ENCODE measurements at places on chromosomes 6 and 20. TPM values are rescaled to one million over a fixed set of nuclear protein-coding genes. Genes with fewer than 3 reads are reported as not detected.
A peak's percentile ranks its signal among the peaks of the same experiment; 100 is the strongest.

Gene C4B
- total RNA-seq: 72.9 TPM

Gene PAK5
- total RNA-seq: not detected

Gene PDYN
- not detected for total RNA-seq

Gene DOP1A
- 18.1 TPM for total RNA-seq

Gene TREML2
- total RNA-seq: not detected

Gene KIF6
- 0.69 TPM for total RNA-seq

- DNase-seq: no peak
These were observed 117.0 kb downstream of the ME1 start for GRCh38 chr6:83313882-83314281.

DNA sequence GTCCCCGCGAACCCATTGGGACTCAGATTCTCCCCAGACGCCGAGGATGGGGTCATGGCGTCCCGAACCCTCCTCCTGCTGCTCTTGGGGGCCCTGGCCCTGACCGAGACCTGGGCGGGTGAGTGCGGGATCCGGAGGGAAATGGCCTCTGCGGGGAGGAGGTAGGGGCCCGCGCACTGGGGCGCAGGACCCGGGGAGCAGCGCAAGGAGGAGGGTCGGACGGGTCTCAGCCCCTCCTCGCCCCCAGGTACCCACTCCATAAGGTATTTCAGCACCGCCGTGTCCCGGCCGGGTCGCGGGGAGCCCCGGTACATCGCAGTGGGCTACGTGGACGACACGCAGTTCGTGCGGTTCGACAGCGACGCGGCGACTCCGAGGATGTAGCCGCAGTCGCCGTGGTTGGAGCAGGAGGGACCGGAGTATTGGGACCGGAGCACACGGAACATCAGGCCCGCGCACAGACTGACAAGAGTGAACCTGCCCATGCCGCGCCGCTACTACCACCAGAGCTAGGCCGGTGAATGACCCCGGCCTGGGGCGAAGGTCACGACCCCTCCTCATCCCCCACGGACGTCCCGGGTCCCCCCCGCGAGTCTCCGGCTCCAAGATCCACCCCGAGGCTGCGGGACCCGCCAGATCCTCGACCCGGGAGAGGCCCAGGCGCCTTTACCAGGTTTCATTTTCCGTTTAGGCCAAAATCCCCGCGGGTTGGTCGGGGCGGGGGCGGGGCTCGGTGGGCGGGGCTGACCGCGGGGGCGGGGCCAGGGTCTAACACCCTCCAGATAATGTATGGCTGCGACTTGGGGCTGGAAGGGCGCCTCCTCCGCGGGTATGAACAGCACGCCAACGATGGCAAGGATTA lies 15.7 kb upstream of the HLA-A start:
- peak; percentile 80 for DNase-seq

DNA sequence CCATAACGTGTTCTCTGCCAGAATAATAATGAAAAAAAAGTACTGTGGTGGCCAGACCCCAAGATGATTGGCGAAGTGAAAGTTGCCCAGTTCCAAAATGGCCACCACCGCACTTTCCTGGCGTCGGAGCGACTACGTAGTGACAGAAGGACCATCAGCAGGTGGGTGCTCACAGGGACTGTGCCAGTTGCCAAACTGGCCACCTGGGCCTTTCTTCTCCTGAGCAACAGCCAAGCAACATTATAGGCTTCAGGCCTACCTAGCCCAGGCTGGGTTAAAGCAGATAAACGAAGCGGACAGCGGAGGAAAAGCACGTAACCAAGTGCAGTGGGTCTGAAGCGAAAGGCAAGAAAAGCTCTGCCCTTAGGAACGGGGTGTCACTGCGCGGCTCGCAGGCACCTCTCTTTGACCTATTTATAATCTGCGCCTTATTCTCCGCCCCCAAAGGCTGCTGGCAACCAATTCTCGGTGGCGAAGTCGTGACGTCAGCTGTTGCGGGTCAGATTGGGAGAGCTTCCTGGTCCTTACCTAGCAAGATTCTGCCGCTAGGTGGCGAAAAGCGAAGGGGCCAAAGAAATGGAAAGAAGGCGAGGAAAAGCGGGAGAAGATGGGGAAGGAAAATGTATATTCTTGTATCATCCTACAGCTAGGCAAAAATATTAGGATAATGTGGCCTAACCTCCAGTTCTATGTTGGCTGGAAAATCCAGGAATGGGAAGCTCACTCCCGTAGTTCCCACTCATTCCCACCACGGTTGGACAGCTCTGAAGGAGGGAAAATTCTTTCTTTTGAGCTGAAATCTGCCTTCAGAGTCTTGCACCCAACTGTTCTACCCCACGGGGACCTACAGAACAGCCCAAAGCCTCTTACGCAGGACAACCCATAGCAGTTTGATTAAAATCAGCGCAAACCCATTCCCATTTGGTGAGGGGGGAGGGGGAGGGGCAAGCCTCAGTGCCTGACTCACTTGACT lies 6.9 kb upstream of the MOG start:
- DNase-seq: peak; percentile 97

DNA sequence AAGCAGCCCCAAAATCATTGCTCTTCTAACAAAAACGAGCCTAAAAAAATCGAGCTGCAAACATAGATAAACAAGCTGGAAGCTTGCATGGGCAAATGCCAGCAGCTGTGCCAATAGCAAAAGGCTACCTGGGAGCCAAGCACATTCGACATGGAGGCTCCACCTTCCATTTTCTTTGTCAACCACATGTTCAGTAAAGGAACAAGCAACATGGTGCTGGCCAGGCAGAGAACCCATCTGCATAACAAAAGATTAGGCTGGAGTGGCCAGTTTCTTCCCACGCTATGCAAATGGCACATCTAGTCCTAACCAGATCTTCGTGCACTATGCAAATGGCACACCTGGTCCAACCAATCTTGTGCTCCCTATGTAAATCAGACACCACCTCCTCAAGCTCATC lies 110.5 kb downstream of the KIF16B start:
- no peak for DNase-seq

DNA sequence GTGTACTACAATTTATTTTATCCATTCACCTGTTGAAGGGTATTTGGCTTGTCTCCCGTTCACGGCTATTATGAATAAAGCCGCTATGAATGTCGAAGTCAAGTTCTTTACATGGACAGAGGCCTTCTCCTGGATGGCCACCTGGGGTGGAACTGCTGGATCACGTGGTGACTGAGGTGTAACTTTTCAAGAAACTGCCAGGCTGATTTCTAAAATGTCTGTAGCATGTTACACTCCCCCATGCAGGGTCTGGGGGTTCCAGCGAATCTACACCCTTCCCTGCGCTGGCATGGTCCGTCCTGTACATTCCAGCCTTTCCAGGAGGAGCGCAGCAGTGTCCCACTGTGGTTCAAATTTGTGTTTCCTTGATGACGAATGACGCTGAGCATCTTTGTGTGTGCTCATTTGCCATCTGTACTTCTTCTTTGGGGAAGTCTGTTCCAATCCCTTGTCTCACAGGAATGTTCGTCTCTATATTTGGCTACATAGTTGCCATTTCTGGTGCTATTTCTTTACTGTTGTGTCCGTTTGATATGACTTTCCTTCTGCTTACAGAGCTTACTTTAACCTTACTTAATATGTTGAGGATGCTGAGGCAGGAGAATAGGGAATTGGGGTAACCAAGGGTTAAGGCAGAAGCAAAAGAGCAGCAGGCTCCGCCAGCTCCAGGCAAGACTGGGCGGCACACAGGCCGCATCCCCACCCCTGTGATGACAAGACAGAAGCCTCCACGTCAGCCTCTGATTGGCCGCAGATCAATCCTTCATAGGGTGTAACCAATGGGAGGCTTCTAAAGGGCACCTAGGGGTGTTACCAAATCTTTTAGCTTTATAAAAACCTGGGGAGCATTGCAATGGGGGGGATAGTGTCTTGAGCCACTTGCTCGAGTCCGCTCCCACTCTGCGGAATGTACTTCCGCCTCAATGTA lies 106.6 kb downstream of the TAF4 start:
- DNase-seq: no peak

DNA sequence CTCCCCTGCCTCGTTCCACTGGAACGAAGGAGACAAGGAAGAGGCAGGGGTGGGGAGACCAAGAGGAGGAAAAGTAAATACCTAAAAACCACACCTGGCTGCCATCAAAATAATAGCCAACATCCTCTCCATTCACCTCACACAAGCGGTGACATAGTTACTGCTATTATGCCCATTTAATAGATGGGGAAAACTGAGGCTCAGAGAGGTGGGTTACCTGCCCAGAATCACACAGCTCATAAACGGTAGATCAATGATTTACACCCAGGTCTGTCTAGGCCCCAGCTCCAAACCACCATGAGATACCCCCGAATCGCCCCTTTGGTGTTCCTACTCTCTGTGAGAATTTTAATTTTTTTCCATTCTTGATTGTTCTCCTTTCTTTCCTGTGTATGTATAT lies 253.8 kb downstream of the BMP7 start:
- DNase-seq: no peak

DNA sequence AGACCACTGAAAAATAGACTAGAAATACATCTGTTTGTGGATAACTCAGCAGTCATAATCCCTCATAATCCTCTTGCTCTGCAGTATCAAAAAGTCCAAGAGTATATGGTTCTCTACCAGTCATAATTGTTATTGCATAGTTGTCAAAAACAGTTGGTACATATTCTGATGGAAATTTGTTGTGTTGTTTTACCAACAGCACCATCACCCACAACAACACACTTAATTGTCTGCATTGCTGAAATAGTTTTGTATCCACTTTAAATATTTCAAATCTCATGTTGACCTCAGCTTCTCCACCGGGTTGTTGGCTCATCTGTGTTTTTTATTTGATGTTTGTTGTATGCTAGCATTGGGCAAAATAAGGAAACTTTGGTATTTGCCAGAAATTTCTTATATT lies 39.4 kb downstream of the ITCH start:
- DNase-seq: no peak

DNA sequence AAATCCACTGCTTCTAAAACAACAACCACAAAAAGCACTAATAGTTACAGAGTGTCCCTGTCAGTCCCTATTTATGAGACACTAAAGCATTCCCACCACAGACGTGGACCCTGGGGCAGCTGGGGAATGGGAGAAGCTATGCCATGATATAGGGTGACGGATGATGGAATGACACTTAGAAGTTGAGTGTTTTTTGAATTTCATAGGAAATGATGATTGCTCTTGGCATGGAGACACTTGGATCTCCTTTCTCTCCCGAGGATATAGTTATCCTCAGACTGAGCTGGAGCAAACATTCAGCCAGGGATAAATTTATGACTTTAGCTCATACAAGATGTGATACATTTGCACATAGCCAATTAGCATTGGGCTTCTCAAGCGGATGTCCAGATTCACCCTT lies 151.2 kb downstream of the EDN3 start:
- DNase-seq: no peak

DNA sequence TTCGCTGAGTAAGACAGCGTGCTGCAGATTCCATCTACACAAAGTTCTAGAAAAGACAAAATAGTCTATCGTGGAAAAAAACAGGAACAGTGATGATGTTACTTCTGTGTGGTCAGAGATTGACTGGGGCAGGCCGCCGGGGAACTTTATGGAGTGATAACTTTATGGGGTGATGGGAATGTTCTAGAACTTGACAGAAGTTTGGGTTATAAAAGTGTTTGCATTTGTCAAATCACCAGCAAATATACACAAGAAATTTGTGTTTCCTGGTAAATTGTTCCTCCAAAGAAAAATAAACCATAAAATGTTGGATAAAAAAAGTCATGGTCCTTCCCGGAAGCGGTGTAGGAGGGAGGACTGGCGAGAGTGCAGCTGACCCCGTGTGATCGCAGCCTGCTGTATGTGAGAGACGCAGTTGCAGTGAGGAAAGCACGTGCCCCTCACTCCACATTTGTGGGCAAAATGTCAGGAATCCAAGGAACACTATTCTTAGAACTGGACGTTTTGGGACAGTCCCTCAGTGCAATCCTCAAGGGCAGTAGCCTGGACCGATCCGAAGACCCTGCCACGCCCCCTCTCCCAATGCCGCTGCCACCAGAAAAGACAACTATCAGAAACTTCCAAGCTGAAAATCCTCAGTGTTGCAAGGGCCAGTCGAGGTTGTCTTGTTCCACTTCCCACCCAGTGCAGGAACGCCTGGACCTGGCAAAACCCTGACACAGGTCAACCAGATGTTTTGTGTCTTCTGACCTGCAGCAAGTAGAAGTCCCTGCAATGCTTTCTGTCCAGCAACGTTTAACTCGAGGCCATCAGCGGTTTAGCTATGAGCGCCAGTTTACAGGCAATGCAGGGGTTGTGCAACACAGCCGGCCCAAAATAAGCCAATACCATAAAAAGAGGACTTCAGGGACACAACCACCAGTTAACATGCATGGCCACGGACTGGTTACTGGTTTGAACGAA lies 80.5 kb upstream of the QKI start:
- DNase-seq: no peak

- no peak for DNase-seq
These were observed 16.7 kb upstream of the RAMACL start for GRCh38 chr6:166603043-166603690.

GRCh38 chr6:143877584-143878271 lies 13.5 kb downstream of the ZC2HC1B start:
- no peak for DNase-seq

All from left ventricle myocardium inferior (tissue), 1 donor.